ENCODE measurements at places on chromosomes 1 and 21.

GRCh38 chr1:235049217-235049616 is 79.4 kb downstream of the TOMM20 start:
- no peak for DNase-seq

DNA sequence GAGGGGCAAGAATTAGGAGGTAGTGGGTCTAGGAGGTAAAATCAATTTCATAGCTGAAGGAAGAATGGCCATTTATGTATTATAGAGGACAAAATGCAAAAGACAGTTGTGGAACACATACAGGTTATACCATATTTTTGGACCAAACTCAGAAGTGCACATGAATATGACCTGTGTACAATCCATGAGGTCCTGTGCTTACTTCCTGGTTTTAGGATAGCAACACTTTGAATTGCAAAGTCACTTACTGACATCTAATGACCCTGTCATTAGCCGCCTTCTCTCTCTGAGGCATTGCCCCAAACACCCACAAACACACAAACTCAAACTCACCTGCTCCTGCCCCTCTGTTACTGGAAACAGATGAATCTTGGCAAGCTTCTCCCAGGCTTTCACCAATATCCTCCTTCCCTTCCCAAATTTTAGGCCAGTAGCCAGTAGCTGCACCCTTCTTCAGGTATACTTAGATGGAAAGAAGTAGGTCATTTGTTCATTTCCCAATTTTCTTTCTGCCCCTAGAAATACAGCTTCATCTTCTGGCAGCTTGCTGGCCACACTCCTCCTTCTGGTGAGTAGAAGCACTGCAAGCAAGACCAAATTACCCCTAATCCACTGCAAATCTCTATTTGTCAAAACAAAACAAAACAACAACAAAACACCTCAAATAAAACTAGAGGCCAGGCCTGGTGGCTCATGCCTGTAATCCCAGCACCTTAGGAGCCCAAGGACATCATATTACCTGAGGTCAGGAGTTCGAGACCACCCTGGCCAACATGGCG is 13.7 kb upstream of the RPL5 start:
- DNase-seq, result no peak

DNA sequence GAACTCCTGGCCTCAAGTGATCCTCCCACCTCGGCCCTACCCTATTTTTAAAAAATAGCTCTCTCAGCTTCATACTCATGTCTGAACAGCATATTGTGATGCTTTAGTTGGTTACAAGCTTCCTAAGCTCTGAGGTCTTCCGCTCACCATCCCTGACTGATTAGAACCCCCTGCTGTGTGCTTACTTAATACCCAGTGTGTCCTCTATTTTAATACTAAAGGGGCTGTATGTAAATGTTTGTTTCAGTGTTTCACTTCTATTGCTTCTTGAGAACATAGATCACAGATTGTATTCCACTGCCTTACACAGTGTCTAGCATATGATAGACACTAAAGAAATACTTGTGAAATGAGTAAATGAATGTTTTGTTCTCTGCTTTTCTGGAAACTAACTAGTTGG is 29.8 kb downstream of the ZYG11B start:
- no peak for DNase-seq

- DNase-seq, result no peak
These were observed 228.2 kb upstream of the IRF2BP2 start for GRCh38 chr1:234838182-234838581.

DNA sequence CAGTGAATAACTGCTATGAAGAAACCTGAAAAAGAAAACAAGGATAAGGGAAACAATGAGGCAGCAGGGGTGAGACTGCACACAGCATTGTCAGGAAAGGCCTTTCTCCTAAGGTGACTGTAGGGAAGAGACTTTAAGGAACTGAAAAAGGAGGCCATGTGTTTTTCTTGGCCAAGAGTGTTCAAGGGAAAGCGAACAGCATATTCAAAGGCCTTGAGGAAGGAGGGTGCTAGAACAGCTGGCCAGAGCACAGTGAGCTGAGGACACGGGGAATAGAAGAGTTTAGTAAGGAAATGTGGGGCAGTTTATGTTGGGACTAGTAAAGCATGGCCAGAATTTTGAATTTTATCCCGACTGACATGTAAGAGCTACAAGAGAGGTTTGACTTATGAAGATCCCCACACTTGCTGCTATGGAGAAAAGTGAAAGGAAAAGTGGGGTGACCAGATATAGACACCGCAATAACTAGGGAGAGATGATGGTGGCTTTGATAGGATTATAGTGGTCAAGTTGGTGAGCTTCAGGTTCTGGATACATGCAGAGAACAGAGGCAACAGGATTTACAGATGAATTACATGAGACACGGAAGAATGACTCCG is 1.4 kb downstream of the RWDD2B start:
- no peak for DNase-seq

DNA sequence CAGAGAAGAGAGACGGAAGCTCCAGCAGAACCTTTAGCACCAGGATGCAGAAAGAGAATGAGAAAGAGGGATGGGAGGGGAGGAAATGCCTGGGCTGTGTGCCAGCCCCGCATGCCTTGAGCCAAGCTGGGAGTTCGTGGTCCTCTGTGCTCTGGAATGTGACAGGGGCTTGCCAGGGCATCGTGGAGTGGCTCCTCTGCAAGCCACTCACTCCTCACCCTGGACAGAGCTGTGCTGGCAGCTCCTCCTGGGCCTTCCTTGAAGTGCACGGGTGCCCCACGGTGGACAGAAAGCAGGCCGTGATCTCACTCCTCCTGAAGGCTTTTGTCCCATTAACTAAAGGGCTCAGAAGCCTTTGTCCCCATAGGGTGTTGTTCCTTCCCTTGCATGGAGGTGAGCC is 34.8 kb upstream of the PRELP start:
- DNase-seq, result peak; percentile 85

- no peak for DNase-seq
These were observed 24.9 kb upstream of the CYYR1 start for GRCh38 chr21:26597981-26598380.

DNA sequence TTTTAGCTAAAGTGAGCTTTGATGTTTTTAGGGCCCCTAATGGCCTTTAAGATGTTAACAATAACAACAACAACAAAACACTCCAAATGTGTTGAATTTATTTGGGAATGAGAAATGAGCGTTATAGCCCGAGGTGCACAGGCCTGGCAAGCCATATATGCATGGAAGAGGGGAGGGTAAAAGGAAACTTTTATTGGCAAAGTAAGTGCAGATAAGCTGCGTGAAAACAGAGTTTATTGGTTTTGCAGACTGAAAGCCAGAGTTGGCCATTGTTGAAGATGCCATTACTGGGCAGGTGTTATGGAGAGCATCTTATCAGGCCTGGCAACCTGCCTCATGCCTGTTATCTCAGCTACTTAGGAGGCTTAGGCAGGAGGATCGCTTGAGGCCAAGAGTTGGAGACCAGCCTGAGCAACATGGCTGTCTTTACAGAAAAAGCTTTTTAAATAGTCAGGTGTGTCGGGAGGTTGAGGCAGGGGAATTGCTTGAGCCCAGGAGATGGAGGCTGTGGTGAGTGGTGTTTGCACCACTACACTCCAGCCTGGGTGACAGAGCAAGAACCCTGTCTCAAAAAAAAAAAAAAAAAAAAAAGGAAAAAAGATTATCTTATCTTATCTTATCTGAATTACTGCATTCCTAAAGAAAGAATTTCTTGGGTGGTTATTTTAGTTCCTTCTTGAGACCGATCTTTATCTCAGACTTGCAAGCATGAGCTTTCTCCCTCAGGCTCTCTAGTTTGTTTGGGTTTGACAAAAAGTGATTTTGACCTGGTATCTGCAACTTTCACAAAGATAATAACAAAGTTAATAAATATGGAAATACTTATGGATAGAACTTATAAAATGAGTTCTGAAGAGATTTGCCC is 1.7 kb downstream of the PATJ start:
- DNase-seq, result no peak

- no peak for DNase-seq
These were observed 207.6 kb upstream of the NFIA start for GRCh38 chr1:60874718-60875117.

GRCh38 chr1:181099152-181100014 is 10.9 kb downstream of the IER5 start:
- DNase-seq, result no peak

GRCh38 chr1:244801246-244801645 is 34.2 kb upstream of the COX20 start:
- DNase-seq, result no peak

- no peak for DNase-seq
These were observed 79.1 kb upstream of the PGD start for GRCh38 chr1:10319750-10320149.

- DNase-seq, result no peak
These were observed 23.7 kb downstream of the MKNK1 start for GRCh38 chr1:46580140-46580903.

DNA sequence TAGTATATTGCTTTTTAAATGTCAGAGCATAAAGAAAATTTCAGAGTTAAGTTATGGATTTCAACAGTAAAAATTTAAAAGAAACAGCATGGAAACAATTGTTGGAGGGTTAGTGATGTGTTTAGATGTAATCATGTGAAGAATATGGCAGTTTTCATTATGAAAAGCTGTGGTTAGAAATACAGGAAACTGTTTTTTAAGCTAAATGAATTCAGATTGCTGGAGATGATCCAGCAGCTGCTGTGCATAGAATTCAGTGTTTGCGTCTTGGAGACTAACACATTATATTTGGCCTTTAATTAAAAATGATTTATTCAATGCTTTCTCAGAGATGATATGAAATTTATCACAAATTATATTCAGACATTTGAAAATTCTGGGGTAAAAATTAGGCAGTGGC is 273.6 kb upstream of the LRRC7 start:
- DNase-seq, result no peak

DNA sequence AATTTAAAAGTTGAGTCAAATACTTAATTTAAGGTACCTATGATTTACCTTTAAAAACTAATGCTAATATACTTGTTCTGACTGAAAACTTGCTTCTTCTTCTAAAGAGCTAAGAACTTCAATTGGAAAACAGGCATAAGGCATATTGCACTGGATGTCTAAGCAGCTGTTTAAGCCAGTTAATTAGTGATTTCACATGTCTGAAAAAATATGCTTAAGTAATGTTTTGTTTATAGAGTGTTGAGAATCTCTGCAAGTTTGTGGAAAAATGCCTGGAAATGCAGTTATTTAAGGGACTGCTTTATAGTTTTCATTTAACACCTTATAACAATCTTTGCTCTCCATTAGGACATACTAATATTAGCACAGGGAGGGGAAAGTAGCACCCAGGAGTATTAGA is 28.2 kb downstream of the UBE2U start:
- no peak for DNase-seq

- DNase-seq, result no peak
These were observed 604.2 kb downstream of the LRRIQ3 start for GRCh38 chr1:73593804-73594203.

DNA sequence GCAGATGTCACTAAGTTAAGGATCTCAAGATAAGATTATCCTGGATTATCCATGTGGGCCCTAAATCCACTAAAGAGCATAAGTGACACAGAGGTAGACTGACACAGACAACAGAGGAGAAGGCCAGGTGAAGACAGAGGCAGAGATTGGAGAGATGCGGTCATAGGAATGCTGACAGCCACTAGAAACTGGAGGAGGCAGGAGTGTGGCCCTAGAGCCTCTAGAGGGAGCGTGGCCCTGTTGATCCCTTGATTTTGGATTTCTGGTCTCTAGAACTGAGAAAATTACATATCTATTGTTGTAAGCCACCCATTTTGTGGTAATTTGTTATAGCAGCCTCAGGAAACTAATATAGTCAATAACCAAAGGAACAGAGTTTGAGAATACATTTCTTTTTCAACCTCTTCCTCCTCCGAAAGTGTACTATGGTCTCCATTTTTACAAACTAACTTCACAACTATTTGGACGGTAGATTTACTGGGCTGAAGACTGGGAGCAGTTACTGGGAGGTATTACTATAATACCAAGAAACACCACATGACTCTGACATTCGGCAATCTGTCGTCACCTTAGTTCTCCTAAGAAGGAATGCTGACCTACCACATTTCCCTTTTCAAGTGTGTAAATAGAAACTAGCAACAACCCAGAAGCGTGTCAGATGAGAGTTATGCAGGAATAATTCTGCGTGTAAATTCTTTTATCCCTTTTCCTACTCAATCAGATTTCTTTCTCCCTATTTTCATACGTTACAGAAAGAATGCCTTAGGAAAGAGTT is 116.0 kb upstream of the ZNHIT6 start:
- DNase-seq, result no peak

DNA sequence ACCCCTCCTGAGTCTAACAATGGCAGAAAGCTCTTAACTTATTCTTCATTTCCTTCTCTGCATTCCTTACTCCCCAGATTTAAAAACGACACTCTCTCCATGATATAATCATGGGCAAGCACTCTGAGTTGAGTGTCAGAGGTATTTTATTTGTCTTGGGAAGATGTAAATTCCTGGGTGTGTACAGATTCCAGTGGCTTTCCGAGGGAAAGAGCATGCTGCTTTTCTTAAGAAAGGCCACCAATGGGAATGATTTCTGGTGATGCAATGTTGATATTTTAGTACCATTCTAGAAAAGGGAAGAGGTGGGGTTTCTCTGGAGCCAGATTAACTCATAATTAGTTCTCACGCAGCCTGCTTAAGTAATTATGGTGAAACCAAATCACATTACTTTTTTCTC is 47.8 kb upstream of the BTG3 start:
- DNase-seq, result no peak

DNA sequence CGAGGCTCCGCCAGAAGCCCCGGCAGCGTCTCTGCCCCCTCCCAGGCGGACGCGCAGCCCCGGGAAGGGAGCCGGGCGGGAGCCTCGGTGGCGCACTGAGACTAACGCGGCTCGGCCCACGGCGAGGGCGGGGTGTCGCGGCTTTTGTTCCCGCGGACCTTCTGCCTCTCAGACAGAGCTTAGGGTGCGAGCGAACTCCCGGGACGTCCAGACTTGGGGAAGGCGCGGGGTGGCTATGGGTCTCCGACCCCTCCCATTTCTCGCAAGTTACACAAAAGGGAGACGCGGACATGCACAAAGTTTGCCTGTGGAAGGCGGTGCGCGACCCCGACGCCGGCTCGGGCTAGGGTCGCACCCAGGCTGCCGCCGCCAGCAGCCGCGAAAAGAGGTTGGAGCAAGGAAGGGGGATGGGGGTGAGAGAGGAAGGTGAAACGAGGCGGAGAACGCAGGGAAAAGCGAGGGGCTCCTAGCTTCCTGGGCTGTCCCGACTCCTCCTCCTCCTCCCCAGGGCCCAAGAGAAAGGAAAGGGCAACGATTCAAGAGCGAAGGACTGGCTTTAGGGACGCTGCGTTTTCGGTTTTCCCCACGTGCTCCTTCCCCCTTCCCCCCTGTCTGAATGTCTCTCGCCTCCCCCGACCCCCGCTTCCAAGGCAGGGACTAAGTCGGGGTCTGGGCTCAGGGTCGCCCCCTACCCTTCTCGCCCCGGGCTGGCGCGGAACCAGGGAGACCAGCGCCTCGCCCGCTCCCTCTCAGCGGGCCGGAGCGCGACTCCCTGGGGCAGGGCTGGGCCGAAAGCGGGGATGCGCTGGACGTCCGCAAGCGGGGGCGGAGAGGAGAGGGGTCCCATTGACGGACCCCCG is 729 bp downstream of the APP start:
- DNase-seq, result peak; percentile 77

Data from left hindlimb (tissue), 1 donor.